Karpas-422 (cell line): ENCODE measurements at places on chromosomes 7 and 10. TPM values are rescaled to one million over a fixed set of nuclear protein-coding genes. Genes with fewer than 3 reads are reported as not detected.

- H3K27me3 ChIP-seq, result no peaks in the 10 kb centered on the region
- H3K36me3 ChIP-seq, result no peaks in the 10 kb centered on the region
- no peak overlapping the region for H3K27ac ChIP-seq
- H3K4me1 ChIP-seq, result no peaks in the 10 kb centered on the region
- DNase-seq, result no peak
- H3K4me3 ChIP-seq, result no peak overlapping the region
Measured at GRCh38 chr7:154419344-154419743, 367.1 kb downstream of the DPP6 start.

Gene SRGN
- total RNA-seq, result 18.3 and 56.4 TPM in 2 replicates

Gene PSTK
- total RNA-seq, result 8.0 and 13.8 TPM in 2 replicates

- DNase-seq, result peak; percentile 68
- H3K27ac ChIP-seq, result no peak overlapping the region
- no peaks in the 10 kb centered on the region for H3K27me3 ChIP-seq
- H3K4me1 ChIP-seq, result no peaks in the 10 kb centered on the region
- no peak overlapping the region for H3K4me3 ChIP-seq
Measured at GRCh38 chr7:157228864-157229422, 90.2 kb downstream of the UBE3C start.

Gene ZMYND11
- total RNA-seq, result 2.4 and 8.3 TPM in 2 replicates

GRCh38 chr10:11825796-11826414 lies 2.7 kb downstream of the PROSER2 start:
- H3K4me1 ChIP-seq, result peaks cover 4% of the 10 kb centered on the region
- H3K27ac ChIP-seq, result no peak overlapping the region
- no peak for DNase-seq
- no peaks in the 10 kb centered on the region for H3K27me3 ChIP-seq

DNA sequence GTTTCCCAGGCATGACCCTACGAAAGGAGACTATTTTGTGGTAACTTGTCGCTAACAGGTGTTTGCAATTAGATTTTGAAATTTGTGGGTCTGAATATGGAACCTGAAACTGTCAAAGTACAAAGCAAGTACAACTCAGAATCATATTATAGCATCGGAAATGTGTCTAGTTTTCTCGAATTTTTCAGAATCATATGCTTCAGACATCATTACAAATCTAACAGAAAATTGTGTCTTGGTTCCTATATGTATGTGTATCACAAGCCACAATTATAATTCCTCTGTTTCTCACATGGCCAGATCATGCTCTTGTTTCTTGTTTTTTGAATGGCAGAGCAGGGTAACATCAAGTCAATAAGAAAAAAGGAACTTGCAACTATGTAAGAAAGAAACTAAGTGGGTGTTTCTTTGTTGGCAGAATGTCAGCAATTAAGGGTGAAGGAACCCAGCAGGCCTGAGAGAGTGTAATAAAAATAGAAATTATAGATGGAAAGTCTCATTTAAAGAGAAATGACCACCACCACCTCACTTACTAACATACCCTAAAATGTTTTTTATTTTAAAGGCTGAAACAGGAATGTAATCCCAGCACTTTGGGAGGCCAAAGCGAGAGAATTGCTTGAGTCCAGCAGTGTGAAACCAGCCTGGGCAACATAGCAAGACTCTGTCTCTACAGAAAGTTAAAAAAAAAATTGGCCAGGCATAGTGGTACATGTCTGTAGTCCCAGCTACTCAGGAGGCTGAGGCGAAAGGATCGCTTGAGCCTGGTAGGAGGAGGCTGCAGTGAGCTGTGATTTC lies 51.3 kb downstream of the PRTFDC1 start:
- no peak overlapping the region for H3K4me3 ChIP-seq
- no peak overlapping the region for H3K27ac ChIP-seq
- H3K4me1 ChIP-seq, result no peaks in the 10 kb centered on the region
- H3K27me3 ChIP-seq, result no peaks in the 10 kb centered on the region
- no peak for DNase-seq
